ENCODE measurements at places on chromosomes 16 and 17.

- DNase-seq: no peak
Measured at GRCh38 chr16:74232806-74233465, 63.7 kb upstream of the PSMD7 start.

DNA sequence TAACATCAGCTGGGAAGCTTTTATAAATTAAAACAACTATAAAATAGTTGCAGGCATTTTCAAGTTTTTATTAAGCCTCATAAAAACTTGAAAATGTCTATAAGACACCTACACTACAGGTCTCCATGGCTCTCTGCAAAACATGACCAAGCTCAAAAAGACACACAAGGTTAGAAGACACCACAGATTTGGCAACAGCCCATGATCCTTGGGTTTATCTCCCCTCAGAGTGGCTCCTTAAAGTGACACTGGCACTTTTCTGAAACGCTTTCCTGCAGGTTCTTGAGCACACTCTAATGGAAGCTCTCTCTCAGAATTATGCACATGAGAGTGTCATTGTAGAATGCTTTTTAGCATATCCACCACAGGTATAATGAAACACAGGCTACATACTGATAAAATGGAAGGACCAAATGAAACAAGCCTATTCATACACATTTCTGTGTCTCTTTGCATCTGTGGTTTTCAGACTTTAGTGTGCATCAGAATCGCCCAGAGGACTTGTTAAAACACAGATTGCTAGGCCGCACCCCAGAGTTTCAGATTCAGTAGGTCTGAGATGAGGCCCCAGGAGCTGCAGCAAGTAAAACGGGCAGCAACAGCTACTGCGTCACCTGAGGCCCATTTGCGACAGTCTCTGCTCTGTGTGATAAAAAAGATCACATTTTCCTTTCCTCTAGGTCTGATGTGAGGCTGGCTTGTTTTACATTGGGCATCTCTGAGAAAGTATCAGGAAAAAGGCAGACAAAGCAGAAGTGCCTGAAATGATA, 75.0 kb upstream of the WSB1 start:
- DNase-seq: no peak

GRCh38 chr16:18839555-18839954, 38.2 kb upstream of the ARL6IP1 start:
- DNase-seq: no peak

- peak; percentile 82 for DNase-seq
Measured at GRCh38 chr16:84175350-84176081, 11.3 kb downstream of the TAF1C start.

- no peak for DNase-seq
Measured at GRCh38 chr16:76959166-76959565, 231.8 kb upstream of the MON1B start.

DNA sequence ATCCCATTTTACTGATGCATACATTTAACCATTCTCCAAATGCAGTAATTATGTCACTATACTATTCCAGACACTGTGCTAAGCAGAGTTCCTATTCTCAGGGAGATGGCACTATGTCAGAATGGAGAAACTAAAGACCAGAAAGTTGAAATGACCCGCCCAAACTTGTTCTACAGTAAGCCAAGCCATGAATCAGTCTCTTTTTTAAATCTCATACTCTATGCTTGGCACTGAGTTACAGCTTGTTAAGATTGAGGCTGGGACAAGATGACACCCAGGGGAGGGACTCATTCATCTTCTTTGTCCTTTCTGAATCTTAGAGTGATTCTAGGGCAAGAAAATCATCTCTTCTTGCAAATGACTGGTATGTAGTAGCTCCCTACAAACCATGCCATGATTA, 247.0 kb upstream of the CCL2 start:
- no peak for DNase-seq

DNA sequence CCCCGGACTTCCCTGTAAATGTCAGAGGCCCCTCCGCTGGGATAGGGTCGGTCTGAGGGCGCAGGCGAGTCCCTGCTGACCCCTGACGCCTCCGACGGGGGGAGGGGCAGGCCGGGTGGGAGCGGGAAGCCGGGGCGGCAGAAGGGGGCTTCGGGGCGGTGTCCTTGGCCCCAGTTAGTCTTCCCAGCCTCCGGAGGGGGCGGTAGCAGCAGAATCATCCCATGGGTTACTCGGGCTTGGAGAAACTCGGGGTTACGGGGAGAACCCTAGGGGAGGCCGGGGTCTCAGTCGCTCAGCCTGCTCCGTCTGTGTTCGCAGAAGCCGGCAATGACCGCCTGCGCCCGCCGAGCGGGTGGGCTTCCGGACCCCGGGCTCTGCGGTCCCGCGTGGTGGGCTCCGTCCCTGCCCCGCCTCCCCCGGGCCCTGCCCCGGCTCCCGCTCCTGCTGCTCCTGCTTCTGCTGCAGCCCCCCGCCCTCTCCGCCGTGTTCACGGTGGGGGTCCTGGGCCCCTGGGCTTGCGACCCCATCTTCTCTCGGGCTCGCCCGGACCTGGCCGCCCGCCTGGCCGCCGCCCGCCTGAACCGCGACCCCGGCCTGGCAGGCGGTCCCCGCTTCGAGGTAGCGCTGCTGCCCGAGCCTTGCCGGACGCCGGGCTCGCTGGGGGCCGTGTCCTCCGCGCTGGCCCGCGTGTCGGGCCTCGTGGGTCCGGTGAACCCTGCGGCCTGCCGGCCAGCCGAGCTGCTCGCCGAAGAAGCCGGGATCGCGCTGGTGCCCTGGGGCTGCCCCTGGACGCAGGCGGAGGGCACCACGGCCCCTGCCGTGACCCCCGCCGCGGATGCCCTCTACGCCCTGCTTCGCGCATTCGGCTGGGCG, 542 bp downstream of the GUCY2D start:
- peak; percentile 38 for DNase-seq

DNA sequence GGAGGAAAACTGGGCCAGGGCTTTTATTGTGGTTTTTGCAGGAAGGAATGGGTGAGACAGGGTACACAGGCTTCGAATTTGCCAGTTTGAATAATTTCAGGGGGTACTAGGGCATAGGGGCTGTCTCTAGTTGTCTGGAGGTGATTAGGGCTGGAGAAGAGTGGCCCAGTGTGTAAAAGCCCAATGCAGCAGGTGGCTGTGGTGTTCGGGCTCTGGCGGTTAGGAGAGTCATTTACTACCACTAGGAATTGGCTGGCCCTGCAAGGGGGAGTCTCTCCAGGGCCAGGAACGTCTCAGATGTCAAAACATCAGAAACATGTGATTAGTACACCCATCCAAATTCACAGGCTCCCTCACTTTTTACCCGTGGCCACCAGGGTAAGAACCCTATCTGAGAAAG, 50.3 kb downstream of the GINS3 start:
- DNase-seq: no peak

GRCh38 chr17:57605675-57606105, 139.4 kb downstream of the CCDC182 start:
- no peak for DNase-seq

GRCh38 chr16:48576927-48577326, 33.1 kb downstream of the N4BP1 start:
- no peak for DNase-seq

- no peak for DNase-seq
Measured at GRCh38 chr16:79592186-79592585, 8.4 kb downstream of the MAF start.

DNA sequence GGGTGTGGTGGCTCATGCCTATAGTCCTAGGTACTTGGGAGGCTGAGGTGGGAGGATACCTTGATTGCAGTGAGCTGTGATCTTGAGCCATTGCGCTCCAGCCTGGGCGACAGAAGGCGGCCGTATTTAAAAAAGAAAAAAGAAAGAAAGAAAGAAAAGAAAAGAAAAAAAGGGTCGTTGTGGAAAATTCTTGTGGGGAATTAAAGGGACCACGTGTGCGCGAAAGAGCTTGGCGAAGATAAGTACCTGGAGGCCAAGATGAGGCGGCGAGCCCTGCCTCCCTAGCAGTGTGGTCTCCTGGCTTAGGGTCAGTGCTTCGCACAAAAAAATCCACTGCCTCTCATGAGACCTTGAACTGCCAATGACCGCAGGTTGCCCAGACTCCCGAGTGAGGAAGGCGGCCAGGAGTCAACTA, 728 bp upstream of the NMT1 start:
- no peak for DNase-seq

- DNase-seq: no peak
Measured at GRCh38 chr17:1416414-1416813, 16.4 kb upstream of the YWHAE start.

- DNase-seq: no peak
Measured at GRCh38 chr17:12580640-12581039, 85.0 kb upstream of the MYOCD start.

DNA sequence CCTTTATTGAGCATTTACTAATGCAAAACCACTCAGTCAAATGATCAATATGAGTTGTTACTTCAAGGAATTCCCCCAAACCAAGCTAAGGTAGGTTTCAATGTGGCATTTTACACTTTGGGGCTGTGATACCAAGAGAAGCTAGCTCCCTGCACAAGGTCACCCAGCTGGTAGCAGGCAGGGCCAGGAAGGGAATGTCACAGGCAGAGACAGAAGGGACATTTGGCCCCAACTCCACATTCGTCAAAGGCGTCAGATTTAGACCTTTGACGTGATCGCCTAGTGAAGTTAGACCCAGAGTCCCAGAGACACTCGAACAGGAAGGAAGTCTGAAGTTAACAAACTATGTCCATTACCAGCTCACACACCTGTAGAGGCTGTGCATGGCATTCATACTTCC, 5.5 kb upstream of the SMG1 start:
- DNase-seq: no peak

DNA sequence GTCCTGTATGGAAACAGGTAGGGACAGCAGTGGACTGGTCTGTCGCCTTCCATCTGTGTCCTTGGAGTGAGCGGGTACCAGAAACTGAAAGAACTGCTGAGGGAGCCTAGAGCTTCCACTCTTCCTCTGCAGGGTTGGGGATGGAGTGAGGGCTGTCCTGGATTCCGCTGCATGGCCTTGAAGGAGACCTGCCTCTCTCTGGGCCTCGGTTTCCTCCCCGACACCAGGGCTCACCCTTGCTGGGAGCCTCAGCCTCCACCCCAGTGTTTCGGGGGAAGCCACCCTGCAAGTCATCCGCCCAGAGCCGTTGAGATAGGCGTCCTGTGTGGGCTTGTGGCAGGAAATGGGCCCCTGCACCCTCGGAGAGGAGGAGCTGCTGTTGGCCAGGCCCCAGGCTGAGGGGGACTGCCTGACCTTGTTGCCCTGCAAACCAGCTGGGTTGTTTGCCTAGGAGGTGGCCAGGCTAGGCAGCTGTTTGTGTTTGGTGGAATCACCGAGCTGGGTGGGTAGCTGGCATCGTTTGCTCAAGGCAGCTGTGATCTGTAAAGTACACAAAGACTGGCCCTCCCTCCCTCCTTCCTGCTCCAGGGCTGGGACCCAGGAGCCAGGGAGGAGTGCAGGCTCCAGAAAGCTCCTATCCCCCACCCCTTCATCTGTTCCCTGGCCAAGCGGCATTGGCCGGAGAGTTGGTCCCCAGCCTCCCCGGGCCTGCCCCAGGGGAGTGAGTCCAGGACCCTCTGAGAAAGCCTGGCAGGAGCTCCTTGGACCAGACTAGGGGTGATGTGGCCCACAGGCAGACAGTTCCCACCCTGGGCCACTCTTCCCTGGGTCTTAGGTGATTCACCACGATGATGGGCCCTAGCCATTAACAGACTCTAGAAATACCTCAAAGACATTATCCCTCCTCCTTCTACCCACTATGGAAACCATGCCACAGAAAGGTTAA, 1.3 kb downstream of the RAB37 start:
- no peak for DNase-seq

GRCh38 chr17:76000016-76000754, 470 bp upstream of the CDK3 start:
- peak; percentile 89 for DNase-seq

- DNase-seq: no peak
Measured at GRCh38 chr16:47125757-47126156, 18.0 kb downstream of the NETO2 start.

- no peak for DNase-seq
Measured at GRCh38 chr16:67934306-67935100, 2.1 kb downstream of the PSMB10 start.

DNA sequence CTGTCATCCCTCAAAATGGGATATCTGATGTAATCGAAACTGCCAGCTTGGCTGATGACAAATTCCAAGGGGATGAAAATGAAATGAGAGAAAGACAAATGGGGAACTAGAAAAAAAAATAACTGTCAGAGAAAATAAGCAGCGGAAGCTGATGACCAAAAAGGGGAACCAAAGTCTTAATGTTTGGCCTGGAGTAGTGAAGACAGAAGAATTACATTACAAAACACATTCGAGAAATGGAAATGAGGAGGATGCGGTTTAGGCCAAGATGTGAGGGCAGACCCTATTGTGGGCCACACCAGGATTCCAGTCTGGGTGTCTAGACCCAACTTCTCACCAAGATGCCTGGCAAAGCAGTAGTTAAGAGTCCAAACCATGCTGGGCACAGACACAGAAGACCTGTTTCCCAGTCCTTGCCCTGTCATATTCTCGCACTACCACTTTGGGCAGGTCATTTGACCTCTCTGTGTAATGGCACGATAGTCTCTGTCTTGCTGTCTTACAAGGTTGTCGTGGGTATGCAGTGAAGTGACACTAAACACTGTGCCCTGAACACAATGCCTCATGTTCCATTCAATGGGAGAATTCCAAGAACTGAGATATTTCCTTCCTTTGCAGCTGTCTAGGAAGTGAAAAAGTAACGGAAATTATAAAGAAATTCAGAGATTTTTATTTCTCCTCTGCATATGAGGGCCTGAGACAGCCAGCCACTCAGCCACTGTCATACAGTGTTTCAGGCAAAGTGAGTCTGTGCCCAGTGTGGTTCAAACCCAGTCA, 12.3 kb upstream of the CCL2 start:
- DNase-seq: no peak

- no peak for DNase-seq
Measured at GRCh38 chr17:36846410-36847292, 90.6 kb upstream of the LHX1 start.

DNA sequence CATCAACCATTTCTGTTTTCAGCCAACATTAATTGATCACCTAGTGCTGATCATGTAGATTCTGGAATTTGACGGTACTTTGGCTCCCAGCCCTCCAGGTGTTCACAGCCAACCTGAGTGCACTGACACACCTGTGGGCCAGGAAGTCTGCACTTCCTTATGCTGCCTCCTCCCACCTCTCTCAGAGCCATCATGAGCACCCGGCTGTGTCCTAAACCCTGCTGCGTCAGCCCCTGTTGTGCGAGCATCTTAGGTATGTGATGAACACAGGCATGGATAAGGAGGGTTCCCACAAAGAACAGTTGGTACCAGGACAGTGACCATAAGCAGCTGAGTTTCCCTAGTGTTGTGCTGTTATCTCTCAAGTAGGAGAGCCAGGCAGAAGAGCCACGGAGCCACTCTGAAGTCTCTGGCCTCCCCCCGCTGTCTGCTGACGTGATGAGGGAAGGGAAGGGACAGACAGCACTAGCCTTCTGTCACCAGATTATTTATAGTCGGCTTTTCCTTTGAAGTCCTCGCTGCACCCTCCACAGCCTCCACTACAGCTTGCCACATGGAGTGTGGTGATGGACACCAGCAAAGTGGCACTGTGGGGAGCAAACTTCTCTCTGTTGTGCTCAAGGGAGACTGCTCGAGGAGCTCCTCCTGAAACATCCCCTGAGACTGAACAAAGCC, 162.8 kb upstream of the ANKFN1 start:
- no peak for DNase-seq

GRCh38 chr17:45338023-45338781, 21.4 kb upstream of the MAP3K14 start:
- DNase-seq: no peak

Data from AG08396 (cell line).